ENCODE measurements at places on chromosomes 16 and 17. TPM values are rescaled to one million over a fixed set of nuclear protein-coding genes. Genes with fewer than 3 reads are reported as not detected.

Gene KRT40
- total RNA-seq = not detected

Gene PRR11
- 70.6 TPM for total RNA-seq

Gene KIFC3
- 5.0 TPM for total RNA-seq

DNA sequence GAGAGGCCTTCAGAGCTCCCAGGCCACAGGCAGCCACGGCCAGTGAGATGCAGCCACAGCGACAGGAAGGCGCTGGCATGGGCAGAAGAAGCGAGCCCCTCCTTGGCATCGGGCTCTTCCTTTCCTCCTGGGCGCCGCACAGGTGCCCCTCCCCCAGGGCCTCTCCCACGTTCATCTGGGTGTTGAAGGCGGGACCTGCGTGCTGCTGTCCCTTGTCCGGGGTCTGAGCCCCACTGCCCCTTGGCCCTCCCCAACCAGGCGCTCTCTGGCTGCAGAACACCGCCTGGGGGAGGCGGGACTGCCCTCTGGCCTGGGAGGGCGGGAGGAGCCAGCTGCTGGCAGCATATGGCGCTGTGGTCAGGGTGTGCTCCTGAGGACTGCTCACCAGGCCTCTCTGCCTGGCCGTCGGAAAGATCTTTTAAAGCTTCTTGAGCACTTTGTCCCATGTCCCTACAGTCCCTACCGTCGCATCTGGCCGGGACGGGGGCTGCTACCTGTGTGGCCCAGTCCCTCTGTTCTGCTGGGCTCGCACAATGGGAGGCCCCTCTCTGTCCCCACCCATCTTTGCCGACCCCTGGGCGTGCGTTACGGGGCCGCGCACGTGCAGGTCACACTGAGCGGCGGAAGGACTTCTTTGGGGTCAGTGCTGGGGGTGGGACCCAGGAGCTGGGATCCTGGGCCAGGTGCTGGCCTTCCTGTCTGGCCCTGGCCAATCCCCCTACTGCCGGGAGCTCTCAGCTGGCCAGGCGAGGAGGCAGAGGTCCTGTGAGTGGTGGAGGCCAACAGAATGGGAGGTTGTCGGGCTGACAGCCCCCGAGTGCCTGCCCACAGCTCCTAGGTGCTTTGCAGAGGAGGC lies 1.7 kb downstream of the SLC25A10 start:
- no peaks in the 10 kb centered on the region for H3K27me3 ChIP-seq
- peak overlapping the region; percentile 95 for H3K4me3 ChIP-seq
- DNase-seq = no peak

GRCh38 chr16:645852-646678 lies 3.1 kb upstream of the WDR90 start:
- no peak overlapping the region for H3K27ac ChIP-seq
- H3K27me3 ChIP-seq = no peaks in the 10 kb centered on the region
- no peaks in the 10 kb centered on the region for H3K4me1 ChIP-seq
- no peak overlapping the region for H3K4me3 ChIP-seq
- DNase-seq = no peak

DNA sequence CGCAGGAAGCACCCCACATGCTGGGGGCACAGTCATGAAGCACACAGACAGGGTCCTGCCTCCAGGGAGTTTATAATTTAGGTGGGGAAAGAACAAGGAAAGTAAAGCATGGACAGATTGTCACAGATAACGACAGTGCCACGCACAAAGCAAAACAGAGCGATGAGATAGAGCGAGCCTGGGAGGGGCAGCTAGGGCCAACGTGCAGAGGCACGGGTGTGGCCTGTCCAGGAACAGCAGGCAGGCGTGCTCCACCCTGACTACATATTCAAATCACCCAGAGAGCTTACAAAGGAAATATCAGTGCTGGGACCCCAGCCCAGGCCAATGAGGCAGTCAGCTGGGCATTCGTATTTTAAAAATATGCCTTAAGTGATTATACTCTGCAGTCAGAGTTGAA lies 16.8 kb downstream of the LGALS9 start:
- DNase-seq = no peak
- no peaks in the 10 kb centered on the region for H3K27me3 ChIP-seq
- H3K4me3 ChIP-seq = no peak overlapping the region
- no peak overlapping the region for H3K27ac ChIP-seq

- no peak overlapping the region for H3K4me3 ChIP-seq
- no peaks in the 10 kb centered on the region for H3K36me3 ChIP-seq
- DNase-seq = no peak
Measured at GRCh38 chr17:81456798-81457197, 55.8 kb downstream of the ACTG1 start.

DNA sequence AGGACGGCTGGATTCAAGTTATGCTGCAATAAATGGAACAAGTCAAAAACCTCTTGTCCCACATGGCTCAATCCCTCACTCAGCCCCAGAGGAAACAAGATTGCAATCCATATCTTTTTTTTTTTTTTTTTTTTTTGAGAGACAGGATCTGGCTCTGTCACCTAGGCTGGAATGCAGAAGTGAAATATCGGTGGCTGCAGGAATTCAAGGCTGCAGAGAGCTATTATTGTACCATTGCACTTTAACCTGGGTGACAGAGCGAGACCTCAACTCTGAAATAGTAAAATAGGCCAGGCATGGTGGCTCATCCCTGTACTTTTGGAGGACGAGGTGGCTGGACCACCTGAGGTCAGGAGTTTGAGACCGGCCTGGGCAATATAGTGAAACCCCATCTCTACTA lies 2.7 kb upstream of the PDE6G start:
- H3K4me3 ChIP-seq = no peak overlapping the region
- H3K36me3 ChIP-seq = no peaks in the 10 kb centered on the region
- no peak for DNase-seq
- H3K27me3 ChIP-seq = no peaks in the 10 kb centered on the region

- H3K27ac ChIP-seq = no peak overlapping the region
- DNase-seq = no peak
- no peaks in the 10 kb centered on the region for H3K27me3 ChIP-seq
- H3K4me1 ChIP-seq = peaks cover 3% of the 10 kb centered on the region
- H3K4me3 ChIP-seq = peak overlapping the region; percentile 87
Measured at GRCh38 chr17:57662041-57662440, 83.1 kb downstream of the CCDC182 start.

DNA sequence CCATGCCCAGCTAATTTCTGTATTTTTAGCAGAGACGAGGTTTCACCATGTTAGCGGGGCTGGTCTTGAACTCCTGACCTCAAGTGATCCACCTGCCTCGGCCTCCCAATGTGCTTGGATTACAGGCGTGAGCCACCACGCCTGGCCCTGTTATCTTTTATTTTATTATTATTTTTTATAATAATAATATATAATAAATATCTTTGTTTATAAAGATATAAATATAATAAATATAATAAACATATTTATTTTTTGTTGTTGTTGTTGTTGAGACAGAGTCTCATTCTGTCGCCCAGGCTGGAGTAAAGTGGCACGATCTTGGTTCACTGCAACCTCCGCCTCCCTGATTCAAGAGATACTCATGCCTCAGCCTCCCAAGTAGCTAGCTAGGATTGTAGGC lies 7.0 kb upstream of the RNF157 start:
- no peaks in the 10 kb centered on the region for H3K27me3 ChIP-seq
- H3K27ac ChIP-seq = no peak overlapping the region
- no peaks in the 10 kb centered on the region for H3K4me1 ChIP-seq

GRCh38 chr16:46929378-46930332 lies 43.8 kb downstream of the DNAJA2 start:
- H3K27me3 ChIP-seq = no peaks in the 10 kb centered on the region
- no peak overlapping the region for H3K4me3 ChIP-seq
- peak; percentile 81 for DNase-seq
- H3K4me1 ChIP-seq = no peaks in the 10 kb centered on the region
- H3K36me3 ChIP-seq = peaks cover 55% of the 10 kb centered on the region
- H3K27ac ChIP-seq = no peak overlapping the region

- no peaks in the 10 kb centered on the region for H3K36me3 ChIP-seq
- H3K27ac ChIP-seq = no peak overlapping the region
Measured at GRCh38 chr16:2036200-2036966, 9.7 kb downstream of the NHERF2 start.

- H3K27ac ChIP-seq = no peak overlapping the region
- peak overlapping the region; percentile 73 for H3K4me3 ChIP-seq
- DNase-seq = peak; percentile 92
- peaks cover 14% of the 10 kb centered on the region for H3K36me3 ChIP-seq
Measured at GRCh38 chr17:2723997-2724783, 12.6 kb upstream of the CLUH start.

GRCh38 chr16:66968847-66969246 lies 7.8 kb downstream of the CES3 start:
- no peak overlapping the region for H3K27ac ChIP-seq
- no peaks in the 10 kb centered on the region for H3K4me1 ChIP-seq
- no peak overlapping the region for H3K4me3 ChIP-seq

- H3K27me3 ChIP-seq = no peaks in the 10 kb centered on the region
- peaks cover 6% of the 10 kb centered on the region for H3K36me3 ChIP-seq
- DNase-seq = no peak
- peak overlapping the region; percentile 9 for H3K4me3 ChIP-seq
- H3K4me1 ChIP-seq = peaks cover 20% of the 10 kb centered on the region
Measured at GRCh38 chr16:85584267-85584666, 28.9 kb upstream of the GSE1 start.

- no peaks in the 10 kb centered on the region for H3K27me3 ChIP-seq
- no peak for DNase-seq
- H3K4me1 ChIP-seq = no peaks in the 10 kb centered on the region
- no peak overlapping the region for H3K27ac ChIP-seq
- H3K36me3 ChIP-seq = peaks cover 6% of the 10 kb centered on the region
- no peak overlapping the region for H3K4me3 ChIP-seq
Measured at GRCh38 chr17:60645918-60646523, 31.6 kb upstream of the BCAS3 start.

DNA sequence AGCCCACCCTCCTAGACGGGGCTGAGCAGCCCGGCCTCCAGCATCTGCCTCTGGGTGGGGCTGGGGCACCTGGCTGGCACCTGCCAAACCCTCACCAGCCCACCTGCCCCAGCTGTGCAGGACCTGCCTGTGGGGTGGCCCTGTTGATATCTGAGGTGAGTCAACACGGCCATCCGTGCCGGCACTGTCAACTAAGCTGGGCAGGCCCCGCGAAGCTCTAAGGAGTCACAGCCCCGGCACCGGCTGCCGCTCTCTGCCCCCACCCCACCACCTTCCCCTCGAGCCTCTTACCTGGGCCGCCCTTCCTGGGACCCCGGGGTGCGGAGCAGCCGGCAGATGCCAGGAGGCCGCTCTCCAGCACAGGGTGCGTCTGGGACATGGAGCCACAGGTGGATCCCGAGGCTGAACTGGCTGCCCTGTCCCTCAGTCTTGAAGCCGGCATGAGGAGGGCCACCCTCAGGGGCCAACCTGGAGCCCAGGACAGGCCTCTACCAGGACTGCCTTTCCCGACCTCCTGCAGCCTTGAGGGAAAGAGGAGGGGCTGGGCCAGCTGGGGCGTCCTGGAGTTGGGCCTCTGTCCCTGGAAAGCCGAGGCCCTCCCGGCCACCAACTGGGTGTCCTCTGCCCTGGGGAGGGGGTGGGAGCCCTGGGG lies 515 bp downstream of the CBFA2T3 start:
- no peak overlapping the region for H3K4me3 ChIP-seq
- H3K27ac ChIP-seq = no peak overlapping the region
- no peak for DNase-seq
- H3K27me3 ChIP-seq = no peaks in the 10 kb centered on the region

DNA sequence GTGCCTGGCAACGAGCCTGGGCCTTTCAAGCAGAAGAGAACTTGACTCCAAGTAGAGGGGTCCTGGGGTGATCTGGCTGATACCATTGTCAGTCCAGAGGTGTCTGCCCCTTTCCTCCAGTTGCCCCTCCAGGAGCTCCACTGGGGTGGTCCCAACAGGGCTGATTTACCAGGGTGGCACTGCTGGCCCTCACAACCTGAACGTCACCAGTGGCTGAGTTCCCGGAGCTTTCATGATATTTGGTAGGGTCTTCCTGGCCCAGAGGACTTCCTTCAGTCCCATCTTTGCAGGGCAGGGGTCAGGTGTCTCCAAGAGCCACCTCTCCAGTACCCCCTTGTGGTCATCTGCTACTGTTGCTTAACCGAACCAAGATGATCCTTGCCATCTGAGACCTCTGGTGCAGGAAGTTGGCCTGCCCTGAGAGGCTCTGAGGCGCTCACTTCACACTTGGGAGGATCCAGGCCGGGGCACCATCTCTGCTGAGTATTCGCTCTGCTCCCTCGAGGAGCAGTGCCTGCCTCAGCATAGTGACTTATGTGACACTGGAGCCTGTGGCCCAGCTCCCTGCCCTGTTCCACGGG lies 3.5 kb downstream of the LIMD2 start:
- peaks cover 37% of the 10 kb centered on the region for H3K36me3 ChIP-seq
- H3K4me1 ChIP-seq = no peaks in the 10 kb centered on the region
- H3K27ac ChIP-seq = no peak overlapping the region
- H3K4me3 ChIP-seq = peak overlapping the region; percentile 38

- peak overlapping the region; percentile 44 for H3K4me3 ChIP-seq
- no peaks in the 10 kb centered on the region for H3K4me1 ChIP-seq
- peaks cover 15% of the 10 kb centered on the region for H3K27me3 ChIP-seq
Measured at GRCh38 chr16:67148656-67149275, 2.0 kb downstream of the B3GNT9 start.

Measured in H9 (cell line).